Stimulated activated CD4-positive, alpha-beta T cell treated with anti-CD3 and anti-CD28 coated beads, TNF-alpha, amount 100 ng/mL, for 48 hours (primary cell): ENCODE measurements at places on chromosomes 5 and 9.

DNA sequence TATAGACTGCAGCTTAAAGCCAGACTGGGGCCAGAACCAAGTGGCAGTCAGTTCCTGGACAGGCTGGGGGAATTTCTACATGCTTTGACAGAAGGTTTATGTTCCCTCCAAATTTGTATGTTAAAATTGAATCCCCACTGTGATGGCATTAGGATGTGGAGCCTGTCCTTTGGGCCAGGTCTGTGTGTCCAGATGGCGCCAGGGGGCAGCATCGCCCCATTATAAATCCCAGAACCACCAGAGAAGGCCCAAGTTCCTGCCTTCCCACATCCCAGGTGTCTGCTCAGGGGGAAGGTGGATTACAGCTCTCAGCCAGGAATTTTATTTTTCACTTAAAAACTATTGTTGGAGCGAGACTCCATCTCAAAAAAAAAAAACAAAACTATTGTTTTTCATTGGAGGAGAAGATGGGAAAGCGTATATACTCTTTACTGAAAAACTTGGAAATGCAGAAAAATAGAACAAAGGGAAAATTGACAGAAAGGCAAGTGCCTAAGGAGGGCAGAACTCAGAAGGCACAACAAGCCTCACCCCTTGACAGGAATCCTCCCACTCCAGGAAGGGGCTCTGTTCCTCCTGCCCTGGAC, 5.0 kb downstream of the IL3 start:
- DNase-seq, result no peak

GRCh38 chr9:125649315-125649714, 57.7 kb downstream of the MAPKAP1 start:
- no peak for DNase-seq

DNA sequence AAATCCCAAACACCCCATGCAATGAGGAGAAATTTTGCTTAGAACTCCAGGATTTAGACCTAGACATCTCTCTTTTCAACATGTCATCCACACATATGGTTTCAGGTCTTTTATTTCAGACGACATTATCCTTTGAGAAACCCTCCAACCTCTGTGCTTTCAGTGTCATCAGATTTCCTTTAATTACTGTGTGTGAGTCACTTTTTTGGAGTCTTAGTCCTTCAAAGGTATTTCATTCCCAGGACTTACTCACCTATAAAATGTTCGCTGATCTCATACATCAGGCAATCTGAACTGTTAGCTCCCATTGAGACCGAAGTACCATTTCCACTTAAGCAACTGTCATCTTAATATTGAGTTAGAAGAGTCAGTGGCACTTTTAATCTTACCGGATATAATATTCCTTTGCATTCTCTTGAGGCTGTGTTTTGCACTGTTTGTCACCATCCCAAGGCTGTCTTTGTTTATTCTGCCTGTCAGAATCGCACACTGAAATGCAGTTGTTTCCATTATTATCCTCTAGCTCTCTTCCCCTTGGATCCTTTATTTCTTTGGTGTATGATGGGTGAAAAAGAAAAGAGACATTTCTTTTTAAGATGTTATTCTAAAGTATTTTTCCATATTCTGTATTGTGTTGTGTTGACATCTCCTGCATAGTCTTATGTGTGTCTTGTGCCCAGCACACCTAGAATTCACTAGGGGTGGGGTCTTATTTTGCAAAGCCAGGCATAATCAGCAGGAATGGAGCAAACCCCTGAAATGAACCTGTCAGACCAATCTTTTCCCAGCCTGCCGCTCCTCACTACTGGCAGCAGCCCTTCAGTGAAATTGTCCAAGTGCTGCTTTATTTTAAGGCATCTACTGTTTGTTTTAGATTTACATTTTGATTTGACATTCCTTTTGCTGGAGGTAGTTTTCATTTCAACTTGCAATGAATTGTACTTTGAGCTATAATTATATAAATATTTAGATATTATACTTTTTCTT, 155.4 kb downstream of the PAM start:
- no peak for DNase-seq

DNA sequence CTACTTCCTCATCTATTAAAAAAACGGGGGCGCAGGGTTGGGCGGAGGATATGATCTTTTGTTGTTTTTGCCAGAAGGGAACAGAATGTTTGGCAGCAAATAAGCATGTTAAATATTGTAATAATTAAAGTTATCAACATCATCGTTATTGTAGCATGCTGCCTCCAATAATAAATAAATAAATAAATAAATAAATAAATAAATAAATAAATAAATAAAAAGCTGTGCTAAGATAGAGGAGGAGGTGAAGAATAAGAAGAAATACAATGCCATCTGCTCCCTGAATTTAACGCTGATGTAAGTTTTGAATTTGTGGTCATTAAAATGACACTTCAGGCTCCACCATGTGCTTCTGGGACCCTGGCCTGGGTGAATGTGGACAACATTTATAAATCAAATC, 508.0 kb upstream of the TNC start:
- no peak for DNase-seq
